ENCODE measurements at places on chromosomes 2 and 18.

DNA sequence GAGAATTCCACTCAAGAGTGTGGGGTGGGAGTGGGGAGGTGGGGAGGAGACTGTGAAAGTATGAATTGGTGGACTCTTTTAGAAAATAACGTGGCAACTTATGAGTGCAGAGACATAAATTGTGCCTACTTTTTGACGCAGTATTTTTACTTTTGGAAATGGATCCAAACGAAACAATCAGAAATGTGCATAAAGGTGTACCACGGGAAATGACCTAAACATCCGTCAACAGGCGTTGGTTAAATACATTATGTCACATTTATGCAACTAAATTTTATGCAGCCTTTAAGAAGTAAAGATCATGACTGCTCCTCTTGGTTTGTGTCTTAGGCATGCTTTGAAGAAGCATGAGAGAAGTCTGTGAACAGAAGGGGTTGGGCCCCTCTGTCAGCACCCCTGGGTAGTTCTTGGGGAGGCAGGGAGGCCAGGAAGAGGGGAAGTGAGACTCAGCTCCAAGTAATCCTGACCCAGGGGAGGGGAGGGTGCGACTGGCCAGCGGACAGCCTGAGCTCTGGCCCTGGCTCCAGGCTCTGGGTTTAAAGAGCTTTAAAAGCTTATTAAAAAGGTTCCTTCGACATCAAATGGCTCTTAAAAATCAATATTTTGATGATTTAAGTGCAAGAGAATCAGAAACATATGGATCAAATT lies 126.4 kb upstream of the HAAO start:
- DNase-seq, result no peak

GRCh38 chr2:112646791-112647689 lies 1.3 kb downstream of the SLC20A1 start:
- no peak for DNase-seq

DNA sequence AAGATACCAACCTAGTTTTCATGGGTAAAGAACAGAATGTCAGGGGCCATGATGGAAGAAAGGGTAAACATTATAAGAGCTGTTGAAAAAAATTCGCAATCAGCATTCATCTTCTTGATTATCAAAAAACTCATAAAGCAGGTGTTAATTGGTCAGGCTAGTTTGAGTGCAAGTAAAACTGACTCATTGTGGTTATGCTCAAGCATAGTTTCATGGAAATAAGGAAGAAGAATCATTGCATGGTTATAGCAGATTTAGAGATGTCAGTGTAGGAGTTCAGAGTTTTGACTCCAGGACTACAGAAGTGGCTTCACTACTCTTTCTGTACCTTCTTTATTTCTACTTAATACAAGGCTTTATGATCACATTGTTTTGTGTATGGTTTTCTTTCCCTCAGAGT lies 26.9 kb upstream of the CDH19 start:
- no peak for DNase-seq

DNA sequence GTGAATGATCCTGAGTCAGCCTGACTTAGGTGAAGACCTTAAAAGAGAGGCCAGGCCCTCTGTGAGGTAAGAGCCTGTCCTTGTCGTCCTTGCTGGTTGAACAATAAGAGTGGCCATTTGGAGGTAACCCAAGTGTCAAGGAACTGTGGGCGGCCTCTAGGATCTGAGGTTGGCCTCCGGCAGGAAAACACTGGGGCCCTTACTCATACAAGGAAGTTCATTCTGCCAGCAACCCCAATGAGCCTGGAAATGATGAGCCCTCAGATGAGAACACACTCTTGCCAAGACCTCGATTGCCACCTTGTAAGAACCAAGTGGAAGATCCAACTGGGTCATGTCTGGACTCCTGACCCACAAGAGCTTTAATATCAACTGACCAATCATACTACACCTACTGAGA lies 95.5 kb upstream of the LRATD1 start:
- no peak for DNase-seq

GRCh38 chr2:64221935-64222334 lies 77.7 kb upstream of the PELI1 start:
- DNase-seq, result no peak

- DNase-seq, result no peak
These were observed at the start of gene HOXD1 for GRCh38 chr2:176187899-176188773. Gene HOXD1 (plus strand): TSS chr2:176188668. CDS start chr2:176188802, 134 bp downstream.

GRCh38 chr2:69166812-69167468 lies 154.0 kb downstream of the ANTXR1 start:
- no peak for DNase-seq

- DNase-seq, result no peak
These were observed 238.1 kb downstream of the KLHL29 start for GRCh38 chr2:23622966-23623675.

- DNase-seq, result no peak
These were observed 3.2 kb upstream of the SERPINE2 start for GRCh38 chr2:224042191-224042696.

DNA sequence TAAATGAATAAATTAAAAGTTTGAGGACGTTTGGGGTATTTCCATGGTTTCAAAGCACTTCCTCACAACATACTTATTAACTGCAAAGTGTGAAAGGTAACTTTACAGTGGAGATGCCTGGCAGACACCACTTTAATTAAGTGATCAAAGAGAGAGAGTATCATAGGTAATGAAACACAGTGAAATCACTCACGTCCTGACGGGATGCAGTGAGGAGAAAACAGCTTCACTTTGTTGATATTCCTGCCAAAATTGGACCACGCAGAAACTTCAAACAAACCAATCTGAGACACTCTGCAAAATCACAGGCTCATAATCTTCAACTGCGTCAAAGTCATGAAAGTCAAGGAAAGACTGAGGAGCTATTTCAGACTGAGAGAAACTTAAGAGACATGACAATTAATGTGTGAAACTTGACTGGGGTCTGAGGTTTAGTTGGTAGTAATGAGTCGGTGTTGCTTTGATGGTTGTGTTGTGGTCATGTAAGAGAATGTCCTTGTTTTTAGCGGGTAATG lies 66.0 kb upstream of the ITGB6 start:
- peak; percentile 18 for DNase-seq

DNA sequence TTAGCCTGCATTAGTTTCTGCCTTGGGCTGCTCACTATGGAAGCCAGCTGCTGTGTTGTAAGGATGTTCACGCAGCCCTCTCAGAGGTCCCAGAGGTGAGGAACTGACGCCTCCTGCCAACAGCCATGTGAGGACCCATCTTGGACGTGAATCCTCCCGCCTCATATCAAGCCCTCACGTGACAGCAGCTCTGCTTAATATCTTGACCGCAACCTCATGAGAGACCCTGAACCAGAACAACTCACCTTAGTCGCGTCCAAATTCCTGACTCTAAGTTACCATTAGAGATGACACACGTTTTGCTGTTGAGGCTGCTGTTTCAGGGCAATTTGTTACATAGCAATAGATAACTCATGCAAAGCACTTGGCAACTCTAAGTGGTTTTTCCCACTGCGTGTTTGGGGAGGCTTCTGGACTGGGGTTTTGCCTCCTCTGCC lies 97.7 kb downstream of the TMEM17 start:
- no peak for DNase-seq

DNA sequence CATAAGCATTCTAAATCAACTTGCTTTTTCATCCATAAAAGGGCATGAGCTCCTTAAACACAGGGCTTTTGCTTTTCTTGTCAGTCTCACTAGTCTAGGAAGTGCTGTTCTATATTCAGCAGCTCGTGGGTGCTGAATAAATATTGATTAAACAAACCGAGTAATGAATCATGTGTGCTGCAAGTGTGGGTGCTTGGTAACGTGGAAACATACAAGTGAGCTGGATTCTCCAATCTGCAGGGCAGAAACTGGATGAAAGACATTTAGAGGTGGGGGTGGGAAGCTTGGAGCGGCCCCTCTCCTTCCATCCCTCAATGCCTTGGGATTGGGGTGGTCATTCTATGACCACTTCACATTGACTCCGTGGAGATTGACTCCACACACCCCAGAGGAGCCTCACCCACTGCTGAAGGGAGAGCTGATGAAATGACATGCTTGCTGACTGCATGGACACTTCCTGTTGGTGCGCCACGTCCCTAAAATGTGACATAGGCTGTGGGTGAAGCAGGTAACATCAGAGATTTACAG lies 114.6 kb downstream of the DOCK10 start:
- DNase-seq, result peak; percentile 80

- DNase-seq, result no peak
These were observed 98.1 kb upstream of the ACAA2 start for GRCh38 chr18:49911427-49911826.

GRCh38 chr2:240350006-240350355 lies 85.5 kb upstream of the GPC1 start:
- DNase-seq, result no peak

DNA sequence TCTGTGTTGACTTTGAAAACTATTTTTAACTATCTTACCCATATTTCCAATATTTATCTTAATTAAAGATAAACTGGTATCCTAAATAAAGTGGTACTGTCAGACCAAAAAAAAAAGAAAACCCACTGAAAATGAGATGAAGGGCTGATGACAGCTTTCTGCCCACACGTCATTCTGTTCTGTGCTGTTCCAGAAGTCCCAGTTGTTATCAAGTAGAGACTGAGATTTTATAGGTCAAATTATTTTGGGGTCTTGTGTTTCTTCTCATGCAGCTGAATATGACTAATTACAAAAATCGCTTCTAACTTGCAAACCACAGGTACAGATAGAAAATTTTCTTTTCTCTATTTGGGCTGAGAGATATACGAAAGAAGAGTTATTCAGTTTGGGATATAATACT lies 48.7 kb upstream of the KLF7 start:
- no peak for DNase-seq

DNA sequence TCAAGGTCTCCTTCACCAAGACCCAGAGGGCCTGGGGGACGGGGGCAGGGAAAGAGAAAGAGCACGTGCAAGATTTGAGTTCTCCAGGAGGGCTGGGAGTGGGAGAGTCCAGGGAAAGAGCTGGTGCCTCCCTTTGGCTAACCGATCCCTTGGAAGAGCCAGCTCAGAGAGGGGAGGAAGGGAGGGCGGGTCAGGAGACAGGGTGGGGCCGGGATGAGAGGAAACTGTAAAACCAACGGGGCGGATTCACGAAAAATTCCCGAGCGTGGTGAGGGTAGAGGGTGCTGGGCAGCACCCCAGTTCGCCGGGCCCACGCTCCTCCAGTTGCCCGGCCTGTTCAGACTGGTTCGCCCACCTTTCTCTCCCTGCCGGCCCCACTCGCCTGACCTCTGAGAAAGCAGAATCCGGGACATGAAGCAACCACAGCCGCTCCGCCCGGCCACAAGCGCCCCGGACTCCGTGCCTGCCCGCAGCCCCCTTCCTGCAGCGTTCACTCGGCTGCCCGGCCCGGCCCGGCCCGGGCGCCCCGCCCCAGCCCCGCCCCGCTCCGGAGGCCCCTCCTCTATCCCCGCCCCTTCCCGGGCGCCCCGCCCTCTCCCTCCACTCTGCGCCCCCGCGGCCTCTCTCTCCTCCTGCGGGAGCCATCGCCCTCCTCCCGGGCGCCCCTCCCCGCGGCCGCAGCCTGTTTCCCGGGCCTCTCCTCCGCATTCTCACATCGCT lies 230.9 kb upstream of the SMAD2 start:
- DNase-seq, result peak; percentile 46

- DNase-seq, result no peak
These were observed 50.3 kb downstream of the SETBP1 start for GRCh38 chr18:44730803-44731529.

DNA sequence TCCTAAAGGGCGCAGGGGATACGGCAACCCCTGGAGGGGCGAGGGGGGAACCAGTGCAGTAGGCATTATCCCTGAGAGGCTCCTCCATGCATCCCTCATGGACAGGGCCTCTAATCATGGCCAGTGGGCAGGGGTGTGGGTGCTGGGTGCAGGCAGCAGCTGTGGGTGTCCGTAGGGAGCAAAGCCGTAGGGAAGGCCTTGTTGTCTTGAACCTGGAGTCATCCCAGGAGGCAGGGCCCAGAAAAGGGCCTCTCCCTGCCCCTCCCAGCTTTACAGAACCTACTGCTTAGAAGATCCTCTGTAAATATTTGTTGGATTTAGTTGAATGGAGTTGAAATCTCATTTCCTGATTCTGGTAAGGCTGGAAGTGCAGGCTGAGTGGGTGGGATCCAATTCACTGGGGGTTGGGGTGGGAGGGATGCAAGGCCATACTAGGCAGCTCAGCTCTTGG lies 207.0 kb upstream of the HAAO start:
- DNase-seq, result no peak

DNA sequence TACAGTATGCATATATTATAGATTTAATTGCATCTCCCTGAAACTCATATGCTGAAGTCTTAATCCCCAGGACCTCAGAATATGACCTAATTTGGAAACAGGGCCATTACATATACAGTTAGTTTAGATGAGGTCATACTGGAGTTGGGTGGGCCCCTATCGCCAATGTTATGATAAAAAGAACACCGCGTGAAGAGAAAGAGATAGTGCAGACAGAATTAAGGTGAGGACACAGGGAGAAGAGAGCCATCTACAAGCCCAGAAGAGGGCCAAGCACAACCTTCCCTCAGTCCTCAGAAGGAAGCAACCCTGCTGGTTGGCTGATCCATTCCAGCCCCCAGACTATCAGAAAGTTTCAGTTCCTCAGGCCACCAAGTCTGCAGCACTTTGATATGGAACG lies 311.9 kb upstream of the RAB6C start:
- no peak for DNase-seq

DNA sequence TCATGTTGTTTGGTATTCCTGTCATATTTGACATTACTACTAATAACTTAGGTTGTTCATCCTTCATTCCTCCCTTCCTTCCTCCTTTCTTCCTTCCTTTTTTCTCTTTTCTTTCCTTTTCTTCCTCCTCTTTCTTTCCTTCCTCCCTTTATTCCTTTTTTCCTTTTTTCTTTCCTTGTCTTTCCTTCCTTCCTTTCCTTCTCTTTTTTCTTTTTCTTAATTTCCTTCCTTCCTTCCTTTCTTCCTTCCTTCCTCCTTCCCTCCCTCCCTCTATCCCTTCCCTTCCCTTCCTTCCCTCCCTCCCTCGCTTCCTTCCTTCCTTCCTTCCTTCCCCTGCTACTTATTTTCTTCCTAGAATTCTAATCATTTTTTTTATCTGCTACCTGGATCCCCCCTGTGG lies 66.1 kb downstream of the CTNNA2 start:
- DNase-seq, result no peak

GRCh38 chr18:58657081-58657480 lies 14.2 kb upstream of the MALT1 start:
- DNase-seq, result no peak

- no peak for DNase-seq
These were observed 322.2 kb upstream of the MYT1L start for GRCh38 chr2:2653231-2653630.

- DNase-seq, result no peak
These were observed 63.7 kb upstream of the ZCCHC2 start for GRCh38 chr18:62458868-62459716.

Data from stimulated activated CD4-positive, alpha-beta T cell treated with anti-CD3 and anti-CD28 coated beads, Interleukin-1b, Interleukin-23, amount 100 ng/mL, for 48 hours (primary cell).